Kidney glomerular epithelial cell (primary cell): ENCODE measurements at places on chromosomes 1 and 21.
A peak's percentile ranks its signal among the peaks of the same experiment; 100 is the strongest.

- no peak for DNase-seq
These were observed 1302.1 kb upstream of the ADGRL2 start for GRCh38 chr1:80498673-80499072.

GRCh38 chr1:6500544-6501278, 9.2 kb upstream of the PLEKHG5 start:
- no peak for DNase-seq

GRCh38 chr1:7094509-7094908, 309.3 kb downstream of the CAMTA1 start:
- no peak for DNase-seq

GRCh38 chr1:168285971-168286927, 5.6 kb downstream of the TBX19 start:
- DNase-seq: peak; percentile 77

DNA sequence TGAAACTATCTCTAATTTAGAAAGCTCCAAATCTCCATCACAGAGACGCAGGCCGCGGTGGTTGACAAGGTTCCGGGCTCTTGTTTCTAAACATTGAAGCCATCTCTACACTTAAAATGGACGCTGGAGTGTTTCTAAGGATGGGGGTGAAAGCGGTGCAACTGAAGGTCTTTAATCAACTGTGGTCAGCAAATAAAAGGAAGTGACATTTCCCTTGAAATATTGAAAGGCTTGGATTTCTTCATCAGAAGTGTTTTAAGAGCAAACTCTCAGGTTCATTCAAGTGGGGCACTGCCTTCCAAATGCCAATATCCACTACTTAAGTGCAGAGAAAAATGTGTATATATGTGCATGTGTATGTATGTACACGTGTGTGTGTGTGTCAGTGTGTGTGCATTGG, 117.3 kb downstream of the KAZN start:
- DNase-seq: no peak

- DNase-seq: no peak
These were observed 8.1 kb downstream of the DPH5 start for GRCh38 chr1:101017448-101017847.

DNA sequence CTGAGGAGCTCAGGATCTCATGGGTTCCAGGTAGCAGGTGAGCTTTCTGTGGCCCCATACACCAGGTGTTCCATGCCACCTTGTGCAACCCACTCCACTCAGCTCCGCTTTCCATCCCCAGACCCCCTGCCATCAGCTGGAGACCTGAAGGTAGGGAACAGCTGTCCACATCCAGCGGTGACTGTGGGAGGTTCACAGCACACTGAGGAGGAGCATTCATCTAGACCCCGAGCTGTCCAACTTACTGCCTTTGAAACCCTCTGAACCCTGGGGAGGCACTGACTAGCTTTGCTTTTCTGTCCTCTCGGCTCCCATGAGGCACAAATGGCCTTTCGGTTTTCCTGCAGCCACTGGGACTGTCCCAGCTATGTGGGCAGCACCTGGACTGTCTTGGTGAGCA, 27.9 kb upstream of the ABCG1 start:
- DNase-seq: no peak

- DNase-seq: no peak
These were observed 829.2 kb upstream of the ADAMTS5 start for GRCh38 chr21:27796106-27796505.

DNA sequence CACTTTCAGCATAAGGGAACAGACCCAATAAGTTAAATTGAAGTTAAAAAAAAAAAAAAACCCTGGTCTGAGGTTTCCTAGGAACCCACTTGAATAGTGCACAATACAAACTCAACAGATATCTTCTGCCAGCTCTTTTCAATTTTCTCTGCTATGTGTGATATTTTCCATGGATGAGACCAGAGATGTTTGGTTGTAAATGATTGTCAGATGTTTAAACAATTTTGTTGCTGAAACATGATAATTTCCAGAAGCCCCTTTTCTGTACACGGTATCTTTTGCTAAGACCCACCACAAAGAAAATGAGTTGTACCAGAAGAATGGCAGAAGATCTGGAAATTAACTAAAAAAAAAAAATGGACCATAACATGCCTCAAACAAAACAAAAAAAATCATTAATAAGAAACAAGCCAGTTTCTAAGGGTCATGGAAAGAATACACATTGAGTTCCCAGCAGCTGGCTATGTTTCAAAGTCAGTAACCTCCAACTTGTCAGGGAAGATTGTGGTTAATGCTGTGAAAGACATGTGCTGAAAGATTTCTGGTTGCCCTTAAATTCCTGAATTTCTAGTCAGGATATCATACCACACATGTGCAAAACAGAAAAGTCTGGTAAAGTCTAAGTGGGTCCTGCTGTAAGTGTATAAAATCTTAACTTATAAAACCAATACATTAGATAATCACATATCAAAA, 35.6 kb upstream of the MGST3 start:
- no peak for DNase-seq

GRCh38 chr1:62040450-62040849, 154.2 kb upstream of the L1TD1 start:
- DNase-seq: no peak

GRCh38 chr1:42940851-42941639, 17.6 kb downstream of the SLC2A1 start:
- DNase-seq: peak; percentile 85

- no peak for DNase-seq
These were observed 32.3 kb downstream of the SLC2A1 start for GRCh38 chr1:42926235-42926878.

- DNase-seq: no peak
These were observed 69.6 kb upstream of the SGIP1 start for GRCh38 chr1:66464351-66464750.

DNA sequence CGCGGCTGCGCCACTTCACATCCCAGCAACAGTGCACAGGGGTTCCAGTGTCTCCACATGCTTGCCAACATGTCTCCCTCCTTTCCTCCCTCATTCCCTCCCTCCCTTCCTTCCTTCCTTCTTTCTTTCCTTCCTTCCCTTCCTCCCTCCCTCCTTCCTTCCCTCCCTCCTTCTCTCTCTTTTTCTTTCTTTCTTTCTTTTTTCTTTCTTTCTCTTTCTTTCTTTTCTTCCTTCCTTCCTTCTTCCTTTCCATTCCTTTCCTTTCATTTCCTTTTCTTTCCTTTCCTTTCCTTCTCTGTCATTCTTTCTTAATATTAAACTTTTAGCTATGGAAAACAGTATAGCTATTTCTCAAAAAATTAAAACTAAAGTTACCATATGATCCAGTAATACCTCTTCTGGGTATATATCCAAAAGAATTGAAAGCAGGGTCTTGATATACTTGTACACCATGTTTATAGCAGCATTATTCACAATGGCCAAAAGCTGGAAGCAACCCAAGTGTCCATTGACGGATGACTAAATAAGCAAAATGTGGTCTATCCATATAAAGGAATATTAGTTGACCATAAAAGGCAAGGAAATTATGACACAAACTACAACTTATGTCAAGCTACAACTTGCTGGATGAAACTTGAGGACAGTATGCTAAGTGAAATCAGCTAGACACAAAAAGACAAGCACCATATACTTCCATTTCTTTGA, 55.0 kb upstream of the TLR5 start:
- no peak for DNase-seq

DNA sequence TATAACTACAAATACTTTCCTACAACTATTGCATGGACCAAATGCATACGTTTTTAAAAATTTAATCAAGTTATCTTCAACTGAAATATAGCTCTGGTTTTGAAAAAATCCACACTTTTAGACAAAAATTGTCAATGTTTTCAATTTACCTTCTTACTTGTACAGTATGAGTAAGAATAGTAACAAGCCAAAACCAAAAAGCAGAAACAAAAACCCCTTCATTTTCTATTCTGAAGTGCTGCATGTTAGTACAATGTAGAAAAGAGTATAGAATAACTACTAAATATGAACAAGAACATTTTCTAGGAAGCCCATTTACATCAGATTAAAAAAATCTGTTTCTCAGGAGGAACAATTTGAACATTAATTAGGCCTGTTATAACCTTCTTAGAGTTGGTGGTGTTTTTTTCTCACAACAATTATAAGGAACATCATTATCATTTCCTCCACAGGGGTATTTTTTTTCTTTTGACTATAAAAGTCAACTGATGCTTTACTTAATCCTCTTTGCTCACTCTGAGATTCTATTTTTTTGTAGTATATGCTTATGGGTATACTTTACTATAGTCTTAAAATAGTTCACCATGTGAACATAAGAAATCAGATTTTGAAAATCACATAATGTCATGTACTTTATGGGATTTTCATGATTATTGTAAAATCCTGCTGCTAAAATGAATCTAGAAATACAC, 475.4 kb downstream of the PTBP2 start:
- no peak for DNase-seq

DNA sequence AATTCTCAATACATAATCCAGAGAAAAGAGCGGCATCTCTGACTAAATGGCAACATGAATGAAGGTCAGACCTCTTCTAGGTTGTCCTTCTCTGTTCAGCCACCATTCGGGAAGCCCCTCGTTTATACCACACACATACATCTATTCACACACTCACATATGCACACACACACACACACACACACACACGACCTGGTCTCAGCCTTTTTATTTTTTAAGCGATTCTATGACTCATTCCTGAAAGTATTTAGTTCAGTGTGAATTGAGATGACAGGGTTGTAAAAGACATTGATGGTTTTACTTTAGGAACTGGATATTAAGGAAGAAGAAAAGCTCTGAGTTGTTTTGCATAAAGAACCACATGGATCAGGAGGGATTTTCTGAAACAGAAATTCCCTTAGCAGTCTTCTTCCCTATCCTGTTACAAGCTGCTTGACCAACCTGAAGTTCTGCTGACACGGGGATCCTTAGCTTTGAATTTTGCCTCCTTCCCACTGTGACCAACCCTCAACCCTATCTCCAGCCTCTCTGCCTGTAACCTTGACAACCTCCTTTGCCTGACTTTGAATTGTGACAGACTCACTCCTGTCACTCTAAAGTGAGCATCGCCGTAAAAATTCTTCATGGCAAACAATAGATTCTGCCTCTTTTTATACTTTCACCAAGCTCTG, 383.1 kb upstream of the ESRRG start:
- peak; percentile 52 for DNase-seq

DNA sequence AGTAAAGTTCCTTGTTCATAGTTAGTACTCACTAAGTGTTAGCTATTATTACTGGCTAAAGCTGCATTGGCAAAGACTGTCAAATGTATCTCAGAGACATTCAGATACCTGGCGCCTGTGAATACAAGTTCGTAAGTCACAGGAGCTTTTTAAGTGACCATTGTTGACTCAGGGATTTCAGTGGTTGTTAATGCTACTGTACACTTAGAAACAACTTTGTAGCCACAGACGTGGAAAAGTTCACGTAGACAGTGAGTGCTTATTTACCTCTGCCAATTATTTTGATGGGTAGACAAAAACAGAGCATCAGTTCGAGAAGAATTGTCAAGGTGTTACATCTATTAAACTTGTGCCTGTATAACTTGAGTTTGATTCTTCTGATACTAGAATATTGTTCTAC, 59.1 kb upstream of the RRP15 start:
- no peak for DNase-seq

- DNase-seq: peak; percentile 45
These were observed at the start of gene MAD2L2 for GRCh38 chr1:11681071-11681771. MAD2L2 (minus strand) TSS chr1:11681148; CDS start chr1:11680601, 547 bp downstream.

- no peak for DNase-seq
These were observed 38.0 kb downstream of the ATF3 start for GRCh38 chr1:212646588-212646987.

- DNase-seq: no peak
These were observed 38.5 kb upstream of the ZBTB40 start for GRCh38 chr1:22412932-22413727.

GRCh38 chr1:169364948-169365347, 2.6 kb downstream of the NME7 start:
- no peak for DNase-seq

DNA sequence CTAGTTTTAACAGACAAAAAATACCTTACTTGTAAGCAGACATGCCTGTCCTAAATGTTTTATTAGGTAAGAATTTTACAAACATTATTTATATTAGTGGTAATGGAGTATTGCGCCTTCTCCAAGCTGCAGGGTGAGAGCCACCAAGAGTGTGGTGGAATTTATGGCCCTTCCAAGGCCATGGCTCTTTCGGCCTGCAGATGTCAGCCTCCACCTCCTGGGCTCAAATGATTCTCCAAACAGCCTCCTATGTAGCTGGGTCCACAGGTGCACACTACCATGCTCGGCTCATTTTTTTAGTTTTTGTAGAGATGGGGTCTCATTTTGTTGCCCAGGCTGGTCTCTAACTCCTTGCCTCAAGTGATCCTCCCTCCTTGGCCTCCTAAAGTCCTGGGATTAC, 56.3 kb downstream of the ITGB3BP start:
- DNase-seq: no peak

DNA sequence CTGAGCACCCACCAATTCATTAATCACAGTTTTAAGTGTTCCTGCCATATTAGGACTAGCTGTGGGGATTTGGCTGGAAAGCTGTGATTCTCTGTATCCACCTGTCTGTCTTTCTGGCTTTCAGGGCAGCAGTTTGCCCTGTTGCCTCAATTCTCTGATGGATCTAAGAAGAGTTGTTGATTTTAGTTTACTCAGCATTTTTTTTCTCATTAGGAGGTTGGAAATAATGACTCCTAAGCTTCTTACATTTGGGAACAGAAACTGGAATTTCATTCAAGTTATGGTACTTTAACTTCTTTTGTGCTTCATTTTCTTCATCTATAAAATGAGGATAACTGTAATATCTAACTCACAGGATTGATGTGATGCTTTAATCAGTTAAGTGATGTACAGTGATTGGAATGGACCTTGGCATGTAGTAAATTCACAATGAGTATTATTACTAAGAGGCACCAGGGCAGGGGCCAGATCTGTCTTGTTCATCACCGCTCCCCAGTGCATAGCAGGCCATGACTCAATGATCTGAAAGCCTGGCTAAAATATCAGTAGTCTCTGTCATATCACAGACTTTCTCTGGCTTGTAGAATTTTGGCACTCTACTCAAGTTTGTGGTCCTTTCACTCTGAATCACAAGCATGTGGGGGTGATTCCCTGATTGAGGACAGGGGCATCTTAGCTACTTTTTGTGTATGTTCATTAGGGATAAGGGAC, 51.4 kb upstream of the GREM2 start:
- no peak for DNase-seq
